ENCODE measurements at places on chromosomes 7 and 10.

- DNase-seq: no peak
These were observed 80.1 kb upstream of the ATP6V0A4 start for GRCh38 chr7:138878051-138878450.

DNA sequence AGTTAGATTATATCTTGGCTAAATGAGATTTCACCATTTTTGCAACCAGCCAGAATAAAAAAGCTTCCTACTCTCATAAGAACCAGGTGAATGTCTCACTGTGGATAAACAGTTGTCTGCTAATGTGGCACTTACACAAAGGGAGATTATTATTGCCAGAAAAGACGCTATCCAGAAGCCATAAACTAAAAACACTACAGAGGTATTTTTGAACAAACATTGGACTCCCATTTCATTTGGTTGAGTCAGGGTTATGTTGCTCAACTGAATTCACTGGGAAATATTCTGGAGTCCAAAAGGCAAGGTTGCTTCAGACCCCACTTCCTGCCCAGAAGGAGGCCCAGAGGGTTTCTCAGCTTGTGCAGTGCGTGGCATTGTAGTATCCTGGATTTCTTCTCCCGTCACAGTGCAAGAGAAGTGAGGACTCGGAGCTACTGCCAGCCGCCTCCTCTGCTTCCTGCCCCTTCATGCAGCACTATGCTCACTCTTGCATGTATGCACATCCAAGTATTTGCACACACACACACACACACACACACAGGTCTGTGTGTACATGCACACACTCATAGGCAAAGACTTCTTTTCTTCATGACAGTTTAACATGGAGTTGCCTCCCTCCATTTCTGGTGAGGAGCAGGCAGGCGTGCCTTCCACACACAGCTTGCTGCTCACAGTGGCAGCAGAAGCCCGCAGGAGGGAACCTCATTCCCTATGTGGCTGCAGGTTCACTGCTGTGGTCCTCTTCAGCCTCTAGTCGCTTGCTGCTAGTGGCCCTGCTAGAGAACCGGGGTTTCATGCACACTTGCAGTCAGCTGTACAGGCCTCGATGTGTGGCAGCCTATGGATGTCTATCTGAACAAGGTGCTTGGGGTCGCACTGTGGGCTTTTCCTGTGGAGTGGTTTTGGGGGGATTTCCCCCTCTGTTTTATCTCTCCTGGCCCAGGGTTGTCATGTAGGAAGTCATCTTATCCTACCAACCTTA lies 10.1 kb downstream of the DENND10 start:
- no peak for DNase-seq

DNA sequence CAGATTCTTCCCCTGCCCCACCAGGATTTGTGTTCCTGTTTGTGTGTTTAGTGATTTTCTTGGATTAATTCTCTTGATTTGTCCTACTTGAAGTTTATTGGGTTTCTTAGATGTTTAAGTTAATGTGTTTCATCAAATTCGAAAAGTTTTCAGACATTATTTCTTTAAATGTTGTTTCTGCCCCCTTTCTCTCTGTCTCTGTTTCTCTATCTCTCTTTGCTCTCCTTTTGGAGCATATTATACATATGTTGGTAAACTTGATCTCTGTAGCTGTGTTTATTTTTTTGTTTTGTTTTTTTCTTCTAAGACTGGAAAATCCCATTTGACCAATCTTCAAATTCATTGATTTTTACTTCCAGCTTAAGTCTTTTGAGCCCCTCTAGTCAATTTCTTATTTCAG lies 115.6 kb downstream of the ZNF277 start:
- no peak for DNase-seq

- DNase-seq: no peak
These were observed 89.6 kb upstream of the ZNF804B start for GRCh38 chr7:88669913-88670312.

DNA sequence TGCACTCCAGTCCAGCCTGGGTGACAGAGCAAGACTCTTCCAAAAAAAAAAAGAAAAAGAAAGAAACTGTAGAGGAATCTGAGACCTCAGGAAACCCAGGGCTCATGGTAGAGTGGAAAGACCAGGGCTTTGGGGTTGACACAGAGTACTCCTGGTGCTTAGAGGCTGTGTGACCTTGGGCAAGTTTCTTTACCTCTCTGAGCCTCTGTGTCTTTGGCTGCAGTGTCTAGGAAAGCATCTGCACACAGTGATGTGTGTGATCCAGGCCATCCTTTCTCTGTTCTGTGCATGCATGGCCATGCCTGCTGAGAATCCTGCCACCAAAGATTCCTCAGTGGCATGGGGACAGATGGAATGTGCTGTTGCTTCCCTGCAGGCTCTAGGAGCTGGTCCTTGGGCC lies 71.7 kb upstream of the GTF2I start:
- no peak for DNase-seq

DNA sequence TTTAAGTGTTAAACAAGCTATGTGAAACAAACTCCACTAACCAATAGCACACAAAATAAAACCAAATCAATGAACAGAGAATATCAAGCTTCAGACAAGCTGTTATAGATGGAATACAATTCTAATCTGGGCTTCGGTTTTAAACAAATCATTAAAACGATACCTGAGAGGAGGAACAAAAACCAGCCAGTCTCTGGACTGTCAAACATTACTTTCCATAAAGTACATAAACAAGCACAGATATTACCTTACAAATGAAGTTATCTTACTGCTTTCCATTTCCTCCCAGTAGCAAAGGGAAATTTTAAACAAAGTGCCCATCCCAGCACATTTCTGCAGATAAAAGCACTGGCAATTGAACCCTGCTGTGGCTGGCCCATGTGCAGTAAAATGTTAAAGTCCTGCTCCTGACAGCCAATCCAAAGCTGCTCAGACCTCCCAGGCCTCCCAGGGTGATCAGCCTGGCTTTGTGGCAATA lies 128.0 kb downstream of the NRCAM start:
- DNase-seq: peak; percentile 22

DNA sequence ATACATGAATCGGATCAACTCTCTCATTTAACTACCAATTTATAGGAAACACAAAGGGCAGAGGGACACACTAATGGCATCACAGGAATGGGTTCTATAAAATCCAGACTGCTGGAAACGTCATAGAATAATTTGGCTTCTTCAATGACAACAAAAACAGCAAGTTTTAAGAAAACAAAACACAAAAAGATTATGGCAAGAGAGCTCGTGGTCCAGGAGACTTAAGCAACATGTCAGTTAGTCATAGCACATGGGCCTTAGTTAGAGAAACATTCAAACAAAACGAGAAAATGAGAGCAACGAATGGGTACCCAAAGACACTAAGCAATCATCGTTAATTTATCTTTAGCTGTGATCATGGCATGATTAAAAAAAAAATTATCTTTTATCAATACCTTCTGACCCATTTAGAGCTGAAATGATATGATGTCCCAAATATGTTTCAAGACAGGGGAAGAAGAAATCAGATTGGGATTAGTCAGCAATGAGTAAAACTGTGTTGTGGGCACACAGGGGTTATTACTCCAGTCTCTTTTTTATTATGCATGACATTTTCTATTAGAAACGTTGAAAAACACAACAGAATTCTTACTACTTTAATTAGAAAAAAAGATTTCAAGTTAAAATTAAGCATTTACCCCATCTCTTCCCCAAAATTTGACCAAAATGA lies 28.3 kb downstream of the NCAPG2 start:
- no peak for DNase-seq

- DNase-seq: no peak
These were observed 49.1 kb upstream of the GPAM start for GRCh38 chr10:112232670-112233069.

GRCh38 chr7:155392726-155393570 lies 65.0 kb upstream of the EN2 start:
- DNase-seq: no peak

DNA sequence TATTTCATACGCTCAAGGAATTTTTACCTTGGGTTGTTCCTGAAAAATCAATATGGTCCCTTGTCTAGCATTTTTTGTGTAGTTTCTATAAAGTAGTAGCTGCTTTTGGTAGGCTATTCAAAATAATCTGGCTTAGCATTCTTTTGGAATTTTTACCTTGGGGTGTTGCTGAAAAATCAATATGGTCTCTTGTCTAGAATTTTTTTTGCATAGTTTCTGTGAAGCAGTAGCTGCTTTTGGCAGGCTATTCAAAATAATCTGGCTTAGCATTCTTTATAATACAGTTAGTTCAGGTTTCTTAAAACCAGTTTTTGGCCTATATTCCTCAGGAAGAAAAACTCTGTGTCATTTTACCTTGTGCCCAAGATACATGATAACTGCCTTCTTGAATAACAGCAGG lies 301.9 kb downstream of the SUGCT start:
- DNase-seq: no peak

- DNase-seq: no peak
These were observed 5.6 kb downstream of the TMEM168 start for GRCh38 chr7:112784603-112785002.

DNA sequence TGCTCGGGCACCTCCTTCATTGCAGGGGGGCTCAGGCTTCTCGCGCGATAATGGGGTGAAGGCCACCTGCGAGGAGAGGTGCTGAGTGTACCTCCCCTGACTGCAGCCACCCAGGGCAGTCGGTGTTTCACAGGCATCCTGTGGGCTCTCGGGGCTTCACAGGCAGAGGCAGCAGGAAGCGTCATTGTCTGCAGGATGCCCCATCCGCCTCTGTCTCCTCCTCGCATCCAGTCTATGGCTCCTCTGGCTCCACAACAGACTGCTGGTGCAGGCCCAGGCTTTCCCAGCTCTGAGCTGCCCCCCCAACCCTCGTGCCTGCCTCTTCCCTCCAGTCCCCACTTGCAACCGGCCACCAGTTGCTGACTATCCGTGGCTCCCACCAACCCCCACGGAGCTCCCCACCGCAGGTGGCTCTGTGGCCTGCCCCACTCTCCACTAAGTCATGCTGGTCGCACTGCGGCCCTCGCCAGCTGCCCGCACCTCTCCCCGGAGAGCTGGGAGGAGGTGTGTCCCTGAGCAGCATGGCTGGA lies 36.5 kb downstream of the CAMK2B start:
- DNase-seq: no peak

DNA sequence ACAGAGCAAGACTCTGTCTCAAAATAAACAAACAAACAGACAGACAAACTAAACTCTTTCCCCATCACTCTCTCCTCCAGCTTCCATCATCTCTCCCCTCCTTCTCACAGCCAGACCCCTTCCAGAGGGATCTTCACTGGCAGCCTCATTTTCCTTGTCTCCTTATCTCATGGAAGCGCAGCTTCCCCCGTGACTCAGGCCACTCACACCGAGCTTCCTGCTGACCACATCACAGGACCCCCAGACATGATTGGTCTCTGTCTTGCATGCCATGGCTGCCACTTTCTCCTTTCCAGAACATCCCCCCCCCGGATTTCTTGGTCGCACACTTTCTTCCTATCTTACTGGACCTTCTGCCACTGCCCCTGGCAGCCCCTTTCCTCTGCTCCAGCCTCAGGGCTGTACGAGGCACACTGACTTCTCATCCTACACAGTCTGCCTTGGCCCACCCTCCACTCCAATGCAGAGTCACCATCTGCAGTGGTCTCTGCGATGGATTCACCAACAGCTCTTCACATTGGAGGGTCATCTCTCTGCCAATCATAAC lies 4.9 kb upstream of the INSIG1 start:
- no peak for DNase-seq

DNA sequence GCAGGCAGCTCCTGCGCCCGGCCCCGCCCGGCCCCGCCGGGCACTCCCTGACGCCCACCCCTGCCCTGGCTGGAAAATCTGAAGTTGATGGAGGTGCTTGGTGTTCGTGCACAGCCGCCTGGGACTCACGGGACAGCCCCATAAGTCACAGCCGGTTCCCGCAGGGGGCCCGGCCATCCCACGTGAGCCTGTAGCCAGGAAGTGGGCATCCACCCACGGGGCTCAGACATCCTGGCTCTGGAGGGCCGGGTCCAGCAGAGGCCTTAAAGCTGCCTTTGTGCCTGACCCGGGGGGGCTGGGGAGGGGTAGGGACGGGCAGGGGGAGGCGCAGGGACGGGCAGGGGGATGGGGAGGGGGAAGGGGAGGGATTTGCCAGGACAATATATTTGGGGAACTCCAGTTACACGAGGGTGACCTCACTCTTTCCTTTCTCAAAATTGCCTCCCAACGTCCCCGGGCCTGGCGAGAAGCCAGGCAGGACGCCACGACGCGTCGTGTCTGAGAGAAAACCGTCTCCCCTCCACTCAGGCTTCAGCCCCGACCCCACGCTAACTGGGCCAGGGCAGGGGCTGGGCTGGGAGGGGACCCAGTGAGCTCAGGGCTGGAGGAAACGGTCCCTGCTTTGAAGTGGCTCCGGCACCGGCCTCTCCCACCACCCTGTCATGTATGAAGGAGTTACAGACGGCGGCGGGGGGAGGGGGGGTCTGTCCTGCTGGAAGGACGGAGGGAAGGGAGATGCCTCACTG lies 82.1 kb upstream of the PDGFA start:
- peak; percentile 84 for DNase-seq

GRCh38 chr10:95246582-95247051 lies 44.2 kb downstream of the PDLIM1 start:
- peak; percentile 54 for DNase-seq

- no peak for DNase-seq
These were observed 68.9 kb upstream of the FRMD4A start for GRCh38 chr10:14399641-14400040.

DNA sequence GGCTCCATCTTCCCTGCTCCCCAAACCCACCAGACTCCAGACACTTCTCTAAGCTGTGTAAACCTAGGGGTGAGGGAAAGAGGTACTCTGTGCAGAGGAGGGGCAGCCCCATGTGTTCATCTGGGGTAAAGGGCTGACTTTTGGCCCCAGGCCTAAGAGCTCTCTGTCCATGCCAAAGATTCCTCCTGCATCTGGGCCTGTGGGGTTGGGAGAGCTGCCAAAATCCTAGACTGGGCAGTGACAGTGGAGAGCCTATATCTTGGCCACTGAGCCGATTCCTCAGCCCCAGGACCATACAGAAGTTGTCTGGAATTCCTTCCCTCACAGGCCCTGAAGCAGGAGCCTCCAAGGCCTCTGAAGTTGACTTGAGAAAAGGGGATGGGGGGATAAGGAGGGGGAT lies 25.3 kb upstream of the LEP start:
- no peak for DNase-seq

DNA sequence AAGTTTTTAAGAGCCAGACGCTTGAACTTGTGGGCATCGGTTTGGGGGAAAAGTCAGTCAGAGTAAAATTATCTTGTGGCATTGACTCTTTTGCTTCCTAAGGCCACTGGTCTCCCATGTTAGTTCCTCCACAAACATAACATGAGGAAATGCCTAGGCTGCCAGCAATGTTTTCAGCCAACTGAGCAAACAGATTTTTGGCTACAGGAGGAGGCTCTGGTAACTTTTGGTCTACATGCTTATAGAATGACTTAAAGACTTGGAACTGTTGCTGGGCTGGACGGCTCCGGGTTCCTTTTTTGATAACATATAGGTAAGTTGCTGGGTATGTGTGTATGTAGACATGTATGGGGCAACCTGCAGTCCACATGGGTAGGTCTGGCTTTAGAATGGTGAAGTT lies 9.6 kb upstream of the ZNF239 start:
- no peak for DNase-seq

- DNase-seq: no peak
These were observed 63.6 kb downstream of the ARHGAP22 start for GRCh38 chr10:48541144-48541795.

DNA sequence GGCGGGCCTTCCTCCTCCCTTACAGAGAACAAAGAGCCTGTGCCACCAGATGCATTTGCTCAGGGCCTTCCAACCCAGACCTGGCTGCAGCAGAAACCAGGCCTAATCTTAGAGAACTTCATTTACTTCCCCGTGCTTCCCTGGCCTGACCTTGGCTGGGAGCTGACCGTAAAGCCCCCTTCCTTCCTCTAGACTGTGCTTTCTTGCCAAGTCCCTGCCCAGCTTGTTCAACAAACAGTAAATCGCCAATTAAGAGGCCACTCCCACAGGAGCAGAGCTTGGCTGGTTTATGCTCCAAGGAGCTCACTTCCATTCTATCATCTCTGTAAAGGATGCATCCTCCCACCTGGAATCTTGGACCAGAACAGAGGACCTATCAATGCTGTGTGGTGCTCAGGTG lies 110.9 kb downstream of the COL13A1 start:
- no peak for DNase-seq
